Suppressor macrophage treated with lipopolysaccharide for 4 hours (primary cell): ENCODE measurements at places on chromosomes 16 and 17.

DNA sequence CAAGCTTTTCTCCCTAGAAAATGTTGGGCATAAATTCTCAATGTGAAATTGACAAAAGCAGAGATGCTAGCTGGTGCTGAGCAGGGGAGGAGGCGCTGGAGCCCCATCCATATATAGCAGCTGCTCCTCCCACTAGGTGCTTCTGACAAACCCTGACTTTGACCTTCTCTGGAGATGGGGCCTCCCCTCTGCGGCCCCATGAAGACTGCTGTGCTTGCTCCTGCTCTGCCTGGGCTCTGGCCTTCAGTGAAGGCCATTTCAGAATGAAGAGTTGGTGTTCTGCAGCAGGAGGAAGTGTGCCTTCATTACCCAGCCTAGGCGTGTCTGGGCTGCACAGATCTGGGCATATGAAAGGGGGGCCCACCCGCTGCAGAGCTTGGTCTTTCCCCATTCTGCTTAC lies 29.7 kb downstream of the ASIC2 start:
- no peak for DNase-seq

DNA sequence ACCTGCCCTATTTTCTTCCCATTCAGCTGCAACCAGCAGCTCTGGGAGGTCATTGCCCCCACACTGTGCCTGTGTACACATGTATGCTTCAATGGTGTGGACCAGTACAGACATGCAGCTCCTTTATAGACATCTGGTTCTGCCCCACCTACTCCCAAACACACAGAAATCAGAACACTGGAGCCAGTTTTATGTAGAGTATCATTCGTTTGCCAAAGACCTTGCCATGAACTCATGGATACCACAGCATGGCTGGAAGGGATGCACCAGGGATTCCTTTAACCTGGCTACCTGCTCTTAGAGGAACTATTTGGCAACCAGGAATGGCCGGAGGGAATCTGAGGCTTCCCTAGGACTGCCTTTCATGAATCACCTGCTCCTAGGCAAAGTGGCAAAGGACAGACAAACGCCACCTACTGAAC lies 60.4 kb downstream of the ZFHX3 start:
- no peak for DNase-seq

DNA sequence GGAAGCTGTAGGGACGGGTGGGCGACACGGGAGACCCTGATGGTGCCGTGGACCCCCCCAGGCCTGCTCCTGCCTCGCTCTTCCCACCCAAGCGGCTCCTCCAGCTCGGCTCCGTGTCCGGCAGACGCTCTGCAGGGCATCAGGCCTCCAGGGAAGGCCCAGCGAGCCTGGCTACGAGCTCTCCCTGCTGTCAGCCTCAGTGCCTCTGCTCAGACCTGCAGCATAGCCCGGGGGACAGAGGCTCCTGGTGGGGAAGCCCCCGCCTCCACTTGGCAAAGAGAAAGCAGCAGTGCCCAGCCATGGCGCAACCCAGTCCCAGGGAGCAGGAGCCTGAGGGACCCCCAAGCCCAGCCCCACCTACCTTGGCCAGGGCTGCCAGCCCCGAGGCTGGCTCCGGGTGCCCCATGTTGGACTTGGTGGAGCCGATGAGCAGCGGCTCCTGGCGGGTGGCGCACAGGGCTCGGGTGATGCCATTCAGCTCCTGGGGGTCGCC lies 5.9 kb downstream of the FASN start:
- no peak for DNase-seq

- DNase-seq = no peak
Measured at GRCh38 chr16:60107871-60108270, 1373.8 kb upstream of the GOT2 start.

DNA sequence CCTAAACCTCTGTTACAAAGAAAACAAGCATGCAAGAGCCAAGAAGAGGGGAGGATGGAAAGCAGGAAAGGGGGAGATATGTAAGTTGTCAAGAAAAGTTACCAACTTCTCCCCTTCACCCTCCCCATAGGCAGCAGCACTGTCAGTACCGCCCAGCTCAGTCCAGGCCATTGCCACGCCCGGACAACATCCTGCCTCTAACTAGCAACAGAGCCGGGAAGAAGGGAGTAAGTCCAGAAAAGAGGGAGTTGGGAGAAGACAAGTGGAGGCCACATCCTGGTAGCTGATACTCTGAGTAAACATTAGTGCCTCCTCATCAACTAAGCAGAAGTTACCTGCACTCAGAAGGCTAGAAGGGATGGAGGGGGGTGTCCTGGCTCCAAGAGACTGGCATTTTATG lies 113.6 kb downstream of the SMG6 start:
- no peak for DNase-seq

- no peak for DNase-seq
Measured at GRCh38 chr17:79433379-79433778, 177.5 kb downstream of the RBFOX3 start.

DNA sequence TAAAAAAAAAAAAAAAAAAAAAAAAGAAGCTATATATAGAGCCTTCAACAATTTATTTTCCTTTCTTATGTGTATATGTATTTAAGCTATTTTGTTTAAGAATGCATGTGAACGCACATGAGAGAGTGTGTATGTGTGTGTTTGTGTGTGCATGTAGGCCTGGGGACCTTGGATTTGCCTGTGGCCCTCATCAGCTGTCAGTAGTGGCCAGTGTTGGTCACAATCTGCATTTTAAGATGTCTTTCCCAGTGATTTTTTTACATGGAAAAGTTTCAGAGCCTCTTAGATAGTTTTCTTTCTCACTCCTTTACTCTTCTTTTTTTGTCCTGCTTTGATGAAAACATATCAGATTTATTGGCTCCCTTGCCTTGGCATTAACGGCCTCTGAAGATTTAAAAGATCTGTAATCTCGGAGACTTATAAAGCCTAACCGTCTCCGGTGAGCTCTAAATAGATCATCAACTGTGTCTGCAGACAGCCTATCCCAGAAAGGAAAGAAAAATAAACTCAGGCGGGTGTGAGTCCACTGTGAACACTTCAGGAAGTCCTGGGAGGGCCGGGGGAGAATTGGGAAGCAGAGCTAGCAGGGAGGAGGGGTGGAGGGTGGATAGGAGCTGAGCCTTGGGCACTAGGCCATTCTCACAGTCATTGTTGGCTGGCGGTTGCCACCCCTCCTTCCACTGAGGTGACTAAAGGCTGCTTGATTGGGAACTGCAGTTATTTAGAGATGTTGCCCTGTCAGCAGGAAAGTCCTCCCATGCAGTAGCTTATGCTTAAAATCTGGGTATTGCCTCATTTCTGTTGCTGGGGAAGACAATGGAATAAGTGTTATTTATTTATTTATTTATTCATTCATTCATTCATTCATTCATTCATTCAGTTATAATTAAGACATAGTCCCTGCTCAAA lies 86.8 kb downstream of the WWP2 start:
- DNase-seq = peak; percentile 72

GRCh38 chr17:58615768-58616659 lies 75.8 kb downstream of the TEX14 start:
- peak; percentile 77 for DNase-seq

- DNase-seq = peak; percentile 17
Measured at GRCh38 chr17:27525836-27526603, 69.8 kb downstream of the KSR1 start.

- DNase-seq = no peak
Measured at GRCh38 chr16:56841233-56841632, 23.8 kb upstream of the SLC12A3 start.

DNA sequence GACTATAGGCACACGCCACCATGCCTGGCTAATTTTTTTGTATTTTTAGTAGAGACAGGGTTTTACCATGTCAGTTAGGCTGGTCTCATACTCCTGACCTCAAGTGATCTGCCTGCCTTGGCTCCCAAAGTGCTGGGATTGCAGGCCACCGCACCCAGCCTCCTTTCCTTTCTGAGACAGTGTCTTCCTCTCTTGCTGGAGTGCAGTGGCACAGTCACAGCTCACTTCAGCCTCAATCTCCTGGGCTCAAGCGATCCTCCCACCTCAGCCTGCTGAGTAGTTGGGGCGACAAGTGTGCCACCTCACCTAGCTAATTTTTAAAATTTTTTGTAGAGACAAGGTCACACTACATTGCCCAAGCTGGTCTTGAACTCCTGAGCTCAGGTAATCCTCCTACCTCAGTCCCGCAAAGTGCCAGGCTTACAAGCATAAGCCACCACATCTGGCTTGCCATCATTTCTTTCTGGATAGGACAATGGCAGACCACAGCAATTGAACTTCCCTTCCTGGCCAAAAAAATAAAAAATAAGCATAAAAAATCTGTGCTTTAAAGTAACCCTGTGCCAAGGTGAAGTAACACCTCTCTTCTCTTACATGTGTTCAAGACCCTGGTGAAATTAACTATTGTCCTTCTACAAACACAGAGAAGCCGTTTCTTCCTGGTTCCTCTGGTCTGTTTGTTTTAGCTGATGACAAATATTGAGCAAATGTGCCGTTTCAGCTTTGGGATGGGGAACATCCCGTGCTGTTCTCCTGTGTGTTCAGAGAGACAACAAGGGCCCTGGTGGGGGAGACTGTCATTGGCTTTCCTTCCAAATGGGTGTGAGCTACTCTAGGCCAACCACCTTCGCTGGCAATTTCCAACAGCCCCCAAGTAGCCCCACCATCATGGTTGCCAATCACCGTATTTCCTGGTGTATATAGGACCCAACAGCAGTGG lies 60.2 kb downstream of the EMP2 start:
- no peak for DNase-seq

DNA sequence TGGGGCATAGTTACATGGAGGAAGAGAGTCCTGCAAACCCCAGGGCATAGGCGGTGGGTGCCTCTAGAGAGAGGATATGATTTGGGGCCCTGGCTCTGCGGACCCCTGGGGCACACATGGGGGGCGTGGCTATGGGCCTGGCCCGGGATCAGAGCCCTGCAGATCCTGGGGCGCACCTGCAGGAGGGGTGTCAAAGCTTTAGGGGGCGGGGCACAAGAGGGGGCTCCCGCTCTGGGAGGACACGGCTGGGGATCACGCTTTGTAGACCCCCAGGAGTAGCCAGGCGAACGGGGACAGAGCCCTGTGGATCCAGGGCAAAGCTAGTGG lies 497 bp downstream of the BCL7C start:
- DNase-seq = no peak

- no peak for DNase-seq
Measured at GRCh38 chr17:14101976-14102375, 32.7 kb downstream of the COX10 start.

DNA sequence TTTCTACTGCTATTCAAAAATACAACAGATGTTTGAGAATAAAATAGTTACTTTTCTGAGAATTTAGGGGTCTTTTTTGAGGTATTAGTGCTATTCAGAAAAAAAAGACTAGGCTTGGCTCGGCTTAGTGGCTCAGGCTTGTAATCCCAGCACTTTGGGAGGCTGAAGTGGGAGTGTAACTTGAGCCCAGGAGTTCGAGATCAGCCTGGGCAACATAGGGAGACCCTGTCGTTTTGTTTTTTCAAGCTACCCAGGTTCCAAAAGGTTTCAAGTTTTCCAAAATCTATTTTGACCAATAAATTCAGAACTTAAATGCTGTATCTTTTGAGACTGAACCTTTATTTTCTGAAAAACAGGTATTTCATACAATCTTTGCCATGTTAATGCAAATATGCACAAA lies 3.2 kb upstream of the ARL6IP1 start:
- DNase-seq = no peak

- DNase-seq = no peak
Measured at GRCh38 chr17:75367312-75367711, 38.2 kb downstream of the GRB2 start.

- DNase-seq = no peak
Measured at GRCh38 chr17:4560837-4561256, 470 bp upstream of the GGT6 start.

DNA sequence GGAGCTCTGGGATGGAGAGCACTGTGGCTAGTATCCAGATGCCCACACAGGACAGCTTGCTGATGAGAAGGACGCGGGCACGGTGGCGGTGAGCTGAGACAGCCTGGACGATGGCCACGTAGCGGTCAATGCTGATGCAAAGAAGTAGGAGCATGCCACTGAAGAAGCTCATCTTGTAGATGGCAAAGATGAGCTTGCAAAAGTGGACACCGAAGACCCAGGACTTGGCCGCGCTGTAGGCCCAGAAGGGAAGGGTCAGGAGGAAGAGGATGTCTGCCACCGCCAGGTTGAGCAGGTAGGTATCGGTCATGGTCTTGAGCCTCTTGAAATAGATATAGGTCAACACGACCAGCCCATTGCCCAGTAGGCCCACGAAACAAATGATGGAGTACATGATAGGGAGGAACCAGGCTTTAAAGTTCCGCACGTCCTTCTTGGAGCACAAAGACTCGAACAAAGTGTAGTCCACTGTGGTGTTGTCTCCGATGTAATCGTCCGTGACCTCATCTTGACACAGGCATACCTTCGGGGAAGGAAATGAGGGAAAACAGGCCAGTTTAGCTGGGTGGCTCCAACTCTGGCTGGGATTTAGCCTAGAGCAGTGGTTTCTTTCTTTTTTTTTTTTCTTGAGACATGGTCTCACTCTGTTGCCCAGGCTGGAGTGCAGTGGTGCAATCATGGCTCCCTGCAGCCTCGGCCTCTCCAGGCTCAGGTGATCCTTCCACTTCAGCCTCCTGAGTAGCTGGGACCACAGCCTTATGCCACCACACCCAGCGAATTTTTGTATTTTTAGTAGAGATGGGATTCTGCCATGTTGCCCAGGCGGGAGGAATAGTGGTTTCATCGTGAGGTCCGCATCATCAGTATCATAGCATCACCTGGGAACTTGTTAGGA lies 9.7 kb downstream of the CCR7 start:
- DNase-seq = no peak

DNA sequence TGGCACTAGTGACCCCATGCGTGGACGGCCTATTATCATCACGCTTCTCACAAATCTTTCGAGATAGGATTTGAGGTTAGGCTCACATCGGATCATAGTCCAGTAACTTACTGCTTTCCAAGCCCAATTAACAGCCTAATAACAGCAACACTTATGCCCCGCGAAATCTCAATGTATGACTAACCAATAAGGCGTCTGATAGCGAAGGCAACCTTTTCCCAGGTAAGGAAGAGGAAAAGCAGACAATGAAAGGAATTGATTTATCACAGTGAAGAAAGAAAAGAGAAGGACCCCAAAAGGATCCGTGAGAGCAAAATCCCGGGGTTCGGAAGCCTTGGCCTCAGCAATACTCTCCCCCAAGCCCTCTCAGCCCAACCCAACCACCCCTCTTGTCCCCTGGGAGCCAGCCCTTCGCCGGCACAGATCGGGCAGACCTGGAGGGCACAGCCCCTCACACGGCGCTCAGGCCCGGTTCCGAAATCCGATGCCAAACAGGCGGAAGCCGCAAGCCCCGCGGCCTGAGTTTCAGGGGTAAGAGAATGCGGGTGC lies 534 bp downstream of the GPATCH8 start:
- peak; percentile 13 for DNase-seq

- DNase-seq = no peak
Measured at GRCh38 chr16:12511708-12512107, 292.0 kb downstream of the CPPED1 start.

- peak; percentile 62 for DNase-seq
Measured at GRCh38 chr16:71499775-71500364, 10.7 kb upstream of the ZNF19 start.

GRCh38 chr17:37131669-37132611 lies 183.2 kb downstream of the AATF start:
- DNase-seq = no peak

- no peak for DNase-seq
Measured at GRCh38 chr16:70695331-70696070, 9.6 kb upstream of the MTSS2 start.
